ENCODE measurements at places on chromosomes 4 and X.

GRCh38 chrX:110383414-110383813 lies 24.8 kb downstream of the RTL9 start:
- DNase-seq = no peak

GRCh38 chrX:39258331-39258730 lies 457.1 kb downstream of the MID1IP1 start:
- no peak for DNase-seq

GRCh38 chr4:123300222-123301039 lies 96.2 kb upstream of the SPRY1 start:
- no peak for DNase-seq

GRCh38 chr4:174314770-174315169 lies 31.1 kb downstream of the CEP44 start:
- DNase-seq = no peak

- no peak for DNase-seq
Measured at GRCh38 chr4:151687021-151687640, 73.7 kb downstream of the GATB start.

DNA sequence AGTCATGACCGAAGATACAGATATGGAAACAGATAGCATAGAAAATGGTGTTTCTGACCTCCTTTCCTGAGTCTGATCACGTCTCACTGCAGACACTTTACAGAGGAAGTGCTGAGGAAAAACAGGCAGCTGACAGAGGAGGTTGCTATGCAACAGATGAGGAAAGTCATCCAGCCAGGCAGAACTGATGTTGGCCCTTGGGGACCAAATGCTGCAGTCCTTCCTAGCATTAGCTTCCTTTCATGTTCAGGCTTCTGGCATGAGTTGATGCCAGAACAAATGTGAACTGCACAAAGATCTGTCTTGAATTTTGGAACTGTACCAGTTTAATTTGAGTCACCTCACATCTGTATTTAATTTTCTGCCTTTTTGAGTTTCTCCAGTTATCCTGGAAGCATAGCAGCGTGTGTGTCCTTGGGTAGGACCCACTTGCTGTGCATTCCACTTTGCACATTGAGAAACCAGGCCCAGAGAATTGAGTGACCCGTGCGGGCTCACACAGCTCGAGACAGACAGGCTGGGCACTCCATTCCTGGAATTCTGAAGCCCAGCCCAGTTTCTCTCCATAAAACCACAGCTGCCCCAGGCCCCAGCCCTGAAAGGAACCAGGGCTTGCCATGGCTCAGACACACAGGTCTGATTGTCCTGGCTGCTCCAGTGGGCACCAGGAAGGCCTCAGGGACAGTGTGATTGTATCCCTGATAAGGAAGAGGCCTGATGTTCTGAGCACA lies 1.4 kb upstream of the MAGED1 start:
- DNase-seq = no peak

- DNase-seq = no peak
Measured at GRCh38 chrX:115462406-115462805, 98.6 kb upstream of the PLS3 start.

GRCh38 chrX:24332878-24333277 lies 19.0 kb upstream of the SUPT20HL2 start:
- DNase-seq = no peak

DNA sequence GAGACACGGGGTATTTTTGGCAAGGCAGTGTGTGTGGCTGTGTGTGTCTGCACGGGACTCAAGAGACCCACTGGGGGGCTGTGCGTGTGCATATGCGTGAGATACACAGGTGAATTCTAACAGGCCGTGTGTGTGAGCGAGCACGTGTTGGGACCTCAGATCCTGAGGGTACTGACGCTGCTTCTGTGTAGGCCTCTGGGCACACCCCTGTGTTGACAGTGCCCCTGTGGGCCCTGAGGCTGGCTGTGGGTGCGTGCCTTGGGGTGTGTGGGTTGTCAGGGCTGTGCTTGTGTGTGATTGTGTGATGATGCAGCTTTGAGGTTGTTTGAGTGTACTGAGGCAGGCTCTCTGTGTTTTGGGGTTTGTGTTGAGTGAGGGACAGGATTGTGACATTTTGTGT lies 13.9 kb downstream of the FOXP3 start:
- no peak for DNase-seq

- no peak for DNase-seq
Measured at GRCh38 chr4:96097040-96097607, 257.2 kb downstream of the PDHA2 start.

GRCh38 chrX:57156397-57157049 lies 19.3 kb upstream of the SPIN2A start:
- no peak for DNase-seq

DNA sequence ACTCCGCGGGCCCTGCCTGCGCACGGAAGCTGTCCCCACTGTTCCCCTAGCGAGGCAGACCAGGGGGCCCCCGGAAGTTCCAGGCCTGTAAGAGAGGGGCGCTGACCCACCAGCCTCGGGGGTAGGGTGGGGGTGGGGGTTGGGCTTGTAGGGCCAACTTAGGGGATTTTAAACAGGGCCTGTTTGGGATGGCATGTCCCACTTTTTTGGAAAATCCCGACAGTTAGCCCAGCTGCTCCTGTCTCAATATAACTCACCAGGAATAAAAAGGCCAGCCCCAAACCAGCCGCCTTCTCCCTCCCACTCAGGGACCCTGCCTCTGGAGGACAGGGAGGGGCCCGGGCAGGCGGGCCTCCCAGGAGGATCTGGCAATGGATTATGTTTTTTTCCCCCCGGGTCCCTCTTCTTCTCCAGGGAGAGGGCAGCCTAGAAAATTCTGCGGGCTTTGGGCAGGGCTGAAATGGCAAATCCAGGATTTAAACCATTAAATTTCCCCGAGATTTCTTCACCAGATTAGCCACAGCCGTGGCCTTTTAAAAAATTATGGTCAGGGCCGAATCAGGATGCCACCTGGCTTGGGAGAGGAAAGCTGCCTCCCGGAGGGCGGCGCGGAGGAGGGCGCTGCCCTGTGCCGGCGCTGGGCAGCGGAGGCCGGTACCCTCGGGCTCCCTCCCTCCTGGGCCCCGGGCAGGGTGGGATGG lies 957 bp downstream of the PPP2R2C start:
- DNase-seq = no peak

DNA sequence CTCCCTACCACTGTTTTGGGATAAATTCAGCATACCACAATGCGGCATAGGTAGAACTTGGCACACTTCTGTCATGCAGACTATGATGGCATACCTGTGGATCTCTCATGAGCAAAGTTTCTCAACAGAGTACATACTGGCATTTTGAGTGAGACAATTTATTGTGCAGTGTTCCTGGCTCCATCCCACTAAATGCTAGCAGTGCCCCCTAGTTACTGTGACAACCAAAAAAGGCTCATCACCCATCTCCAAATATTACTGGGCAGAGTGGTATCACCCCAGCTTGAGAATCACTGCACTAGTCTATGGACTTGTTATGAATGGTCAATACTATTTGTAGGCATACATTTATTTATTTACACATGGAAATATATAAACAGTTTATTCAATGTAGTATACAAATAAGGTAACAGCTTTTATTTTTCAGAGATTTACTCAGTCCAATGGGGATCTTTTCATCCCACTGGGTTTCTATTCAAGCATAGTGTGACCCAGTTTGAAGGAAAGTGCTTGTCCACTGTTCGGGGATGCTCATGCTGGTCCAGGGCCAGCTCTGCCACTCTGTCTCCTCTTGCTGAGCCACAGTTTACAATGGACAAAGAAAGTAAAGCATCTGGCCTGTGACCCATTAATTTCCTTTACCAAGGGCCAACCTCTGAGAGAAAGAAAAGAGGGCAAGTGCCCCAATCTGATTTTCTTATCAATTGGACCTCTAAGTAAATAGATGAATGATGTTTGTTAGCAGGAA lies 81.0 kb upstream of the IL2 start:
- DNase-seq = no peak

DNA sequence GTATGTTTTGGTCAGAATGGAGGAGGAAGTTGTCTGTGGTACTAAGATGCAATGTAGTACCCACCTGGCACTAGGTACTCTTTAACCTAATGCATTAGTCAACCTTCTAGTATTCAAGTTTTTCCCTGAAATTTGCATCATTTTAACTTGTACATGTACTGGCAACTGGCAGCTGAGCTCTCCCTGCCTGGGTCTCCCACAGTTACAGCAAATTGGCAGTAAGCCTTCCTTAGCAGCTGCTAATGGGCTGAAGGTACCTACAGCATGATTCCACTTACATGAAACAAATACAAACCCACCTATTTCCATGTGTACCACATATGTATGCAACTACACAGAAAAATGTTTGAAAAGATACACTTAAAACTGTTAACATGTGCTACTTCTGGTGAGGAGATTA lies 8.1 kb upstream of the KLHL2 start:
- DNase-seq = no peak

DNA sequence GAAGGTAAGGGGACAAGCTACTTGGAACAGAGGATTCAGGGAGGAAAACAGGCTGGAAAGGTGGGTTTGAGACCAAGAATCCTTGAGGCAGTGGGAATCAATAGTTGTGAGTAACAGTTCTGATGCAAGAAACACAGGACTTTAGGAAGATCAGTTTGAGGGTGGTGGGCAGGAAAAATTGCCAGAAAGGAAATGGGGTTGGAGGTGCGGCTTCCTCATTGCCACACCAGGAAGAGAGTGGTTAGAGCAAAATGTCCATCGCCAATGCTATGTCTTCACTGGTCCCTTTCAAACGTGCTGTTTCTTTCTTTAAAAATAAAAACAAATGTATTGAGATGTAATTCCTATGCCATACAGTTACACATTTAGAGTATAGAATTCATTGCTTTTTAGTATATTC lies 57.1 kb upstream of the NOCT start:
- DNase-seq = no peak

- no peak for DNase-seq
Measured at GRCh38 chr4:109243871-109244270, 58.6 kb downstream of the COL25A1 start.

DNA sequence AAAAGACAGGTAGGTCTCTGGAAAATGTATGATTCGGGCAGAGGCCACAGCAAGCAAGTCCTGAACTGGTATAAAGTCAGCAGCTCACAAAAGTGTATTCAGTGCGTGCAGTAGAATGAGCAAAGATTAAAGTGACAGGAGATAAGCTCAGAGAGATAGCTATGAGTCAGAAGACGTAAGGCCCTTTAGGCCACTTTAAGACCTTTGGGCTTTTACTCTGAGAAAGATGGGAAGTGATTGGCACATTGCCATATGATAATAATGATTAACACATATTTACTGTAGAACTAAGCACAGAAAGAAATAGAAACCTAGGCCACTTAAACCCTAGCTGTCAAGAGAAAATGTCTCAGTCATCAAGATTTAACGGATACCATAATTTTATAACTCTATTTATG lies 51.7 kb downstream of the TBCK start:
- no peak for DNase-seq

- DNase-seq = no peak
Measured at GRCh38 chr4:80407246-80407645, 71.7 kb downstream of the CFAP299 start.

DNA sequence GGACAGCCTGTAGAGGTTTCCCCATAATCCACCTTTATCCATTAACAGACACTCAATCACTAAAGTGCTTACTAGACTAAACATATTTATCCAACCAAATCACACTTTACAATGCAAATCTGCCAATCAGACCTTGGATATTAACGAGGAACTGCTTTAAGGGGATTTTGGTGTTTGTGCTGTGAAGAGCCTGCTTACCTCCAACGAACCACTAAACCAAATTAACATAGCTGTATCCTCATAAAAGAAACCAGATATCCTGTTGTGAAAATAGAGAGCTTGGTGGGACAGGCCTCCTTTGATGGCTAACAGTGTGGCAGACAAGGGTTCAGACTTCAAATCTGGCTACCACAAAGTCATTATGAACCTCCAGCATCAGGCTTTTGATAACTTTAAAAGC lies 252.6 kb upstream of the HAND2 start:
- DNase-seq = no peak

- DNase-seq = no peak
Measured at GRCh38 chrX:54452920-54453319, 12.7 kb downstream of the TSR2 start.

DNA sequence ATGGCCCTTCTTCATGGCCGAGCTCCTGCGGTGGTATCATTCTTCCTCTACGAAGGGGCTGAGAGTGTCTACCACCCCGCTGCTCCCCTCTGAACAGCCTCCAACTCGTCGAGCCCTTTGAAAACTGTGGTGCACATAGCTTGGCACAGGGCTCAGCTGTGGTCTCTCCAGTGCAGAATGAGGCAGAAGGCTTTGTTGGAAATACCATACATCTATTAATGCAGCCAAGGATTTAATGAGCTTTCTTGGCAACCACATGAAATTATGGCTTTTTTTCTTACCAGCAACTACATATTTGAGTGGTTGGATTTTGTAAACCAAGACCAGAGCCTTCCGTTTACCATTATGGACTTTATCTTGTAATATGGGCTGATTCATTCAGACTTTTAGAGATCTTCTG lies 61.7 kb upstream of the CBR4 start:
- DNase-seq = no peak

DNA sequence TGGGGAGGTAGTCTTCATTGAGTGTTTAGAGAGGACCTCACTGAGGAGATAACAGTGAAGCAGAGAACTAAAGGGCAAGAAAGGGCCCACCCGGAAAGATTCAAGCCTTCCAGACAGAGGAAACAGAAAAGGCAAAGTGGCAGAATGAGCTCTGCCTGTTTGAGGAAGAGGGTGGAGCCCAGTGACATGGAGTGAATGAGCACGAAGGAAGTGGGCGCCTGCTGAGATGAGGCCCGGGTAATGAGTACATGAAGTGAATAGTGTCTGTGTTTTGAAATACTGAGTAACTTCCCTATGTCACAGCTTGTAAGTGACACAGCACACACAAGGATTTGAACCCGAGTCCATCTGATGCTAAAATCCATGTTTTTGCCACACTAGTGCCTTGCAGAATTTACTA lies 32.5 kb upstream of the TLR2 start:
- no peak for DNase-seq

- DNase-seq = no peak
Measured at GRCh38 chr4:30755346-30755745, 35.2 kb downstream of the PCDH7 start.

DNA sequence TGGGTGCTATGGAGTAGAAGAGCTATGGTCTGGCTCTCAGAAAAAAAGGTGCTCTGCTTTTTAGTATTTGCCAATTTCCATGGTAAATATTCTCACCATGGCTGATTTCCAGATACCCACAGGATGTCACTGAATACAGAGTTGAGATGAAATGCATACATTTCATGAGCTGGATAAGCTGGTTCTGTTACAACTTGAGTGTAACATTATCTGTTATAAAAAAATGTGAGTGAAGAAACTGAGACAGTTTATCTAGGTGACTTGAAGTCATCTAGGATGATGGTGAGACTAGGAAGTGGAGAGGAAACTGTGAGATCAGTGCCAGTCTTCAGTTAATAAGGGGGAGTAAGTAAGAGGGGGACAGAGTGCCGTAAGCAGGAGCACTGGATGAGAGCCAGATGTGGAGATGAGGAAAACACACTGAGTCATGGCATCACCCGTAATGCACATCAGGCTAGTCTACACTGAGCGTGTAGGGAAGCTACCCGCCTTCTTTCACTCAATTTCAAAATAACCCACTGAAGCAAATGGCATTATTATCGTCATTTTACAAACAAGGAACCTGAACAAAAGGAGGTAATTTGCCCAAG lies 5.0 kb downstream of the HPSE start:
- DNase-seq = no peak

Measured in activated CD8-positive, alpha-beta memory T cell treated with anti-CD3 and anti-CD28 coated beads for 1 hour (primary cell).